HL-60 (cell line): ENCODE measurements at places on chromosomes 1 and 21.

GRCh38 chr1:159752135-159752580, 28.6 kb upstream of the DUSP23 start:
- DNase-seq = no peak

- no peak for DNase-seq
Observed at GRCh38 chr21:32233055-32233546, 45.7 kb downstream of the MIS18A start.

DNA sequence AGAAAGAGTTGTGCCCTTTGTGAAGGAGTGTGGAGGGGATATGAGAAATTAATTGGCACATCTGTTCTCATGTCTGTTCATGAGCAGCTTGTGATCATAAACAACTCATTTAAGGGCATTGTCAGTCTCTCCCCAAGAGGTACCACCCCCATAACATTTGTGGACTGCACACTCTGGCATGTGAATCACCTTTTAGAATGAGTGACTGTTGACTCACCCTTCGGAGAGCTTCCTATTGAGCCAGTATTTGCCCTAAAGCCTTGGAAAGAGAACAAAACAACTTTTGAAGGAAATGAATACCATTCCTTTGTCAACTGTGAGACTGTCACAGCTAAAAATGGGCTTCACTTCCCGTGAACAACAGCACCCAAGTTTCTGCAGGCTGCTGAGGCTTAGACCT, 27.5 kb upstream of the MYSM1 start:
- no peak for DNase-seq

- no peak for DNase-seq
Observed at GRCh38 chr1:184299406-184299790, 87.4 kb upstream of the C1orf21 start.

GRCh38 chr1:59375321-59376220, 78.7 kb downstream of the FGGY start:
- DNase-seq = no peak

DNA sequence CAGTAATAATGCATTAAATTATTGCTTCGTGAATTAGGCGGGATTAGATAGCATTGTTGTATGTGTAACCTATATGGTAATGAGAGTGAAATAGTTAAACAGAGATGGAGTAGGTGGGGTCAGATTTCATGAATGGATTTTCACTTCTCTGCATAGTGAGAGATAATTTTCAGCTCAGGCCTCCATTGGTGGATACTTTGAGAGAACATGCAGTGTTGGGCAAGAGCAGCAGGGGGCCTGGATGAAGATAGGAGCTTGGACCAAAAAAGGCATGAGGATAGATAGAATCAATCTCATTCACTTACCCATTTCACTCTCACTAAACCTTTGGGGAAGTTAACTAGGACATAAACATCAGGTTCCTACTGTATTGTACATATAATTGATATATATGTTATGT, 39.5 kb upstream of the C1orf87 start:
- DNase-seq = no peak

DNA sequence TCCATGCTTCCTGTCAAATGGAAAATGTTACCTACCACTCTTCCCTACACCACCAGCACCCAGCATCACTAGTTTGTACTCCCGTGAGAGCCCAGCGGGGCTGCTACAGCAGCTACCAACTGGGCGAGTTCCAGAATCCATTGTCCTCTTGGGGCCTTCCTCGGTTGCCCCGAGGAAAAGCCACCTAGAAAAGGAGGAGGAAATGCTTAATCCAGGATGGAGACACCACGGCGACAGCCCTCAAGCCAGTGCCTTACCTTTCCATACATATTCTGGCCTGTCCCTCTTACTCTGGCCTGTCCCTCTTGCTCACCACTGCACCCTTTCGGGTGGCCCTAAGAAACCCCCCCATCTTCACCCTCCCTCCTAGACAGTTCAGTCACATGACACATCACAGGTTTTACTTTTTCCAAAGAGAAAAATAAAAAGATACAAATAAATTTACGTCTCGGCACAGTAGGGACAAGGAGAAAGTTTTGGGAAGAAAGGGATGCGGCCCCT, 478 bp downstream of the RIT1 start:
- DNase-seq = peak; percentile 7
